ENCODE measurements at places on chromosomes 7 and 10.

DNA sequence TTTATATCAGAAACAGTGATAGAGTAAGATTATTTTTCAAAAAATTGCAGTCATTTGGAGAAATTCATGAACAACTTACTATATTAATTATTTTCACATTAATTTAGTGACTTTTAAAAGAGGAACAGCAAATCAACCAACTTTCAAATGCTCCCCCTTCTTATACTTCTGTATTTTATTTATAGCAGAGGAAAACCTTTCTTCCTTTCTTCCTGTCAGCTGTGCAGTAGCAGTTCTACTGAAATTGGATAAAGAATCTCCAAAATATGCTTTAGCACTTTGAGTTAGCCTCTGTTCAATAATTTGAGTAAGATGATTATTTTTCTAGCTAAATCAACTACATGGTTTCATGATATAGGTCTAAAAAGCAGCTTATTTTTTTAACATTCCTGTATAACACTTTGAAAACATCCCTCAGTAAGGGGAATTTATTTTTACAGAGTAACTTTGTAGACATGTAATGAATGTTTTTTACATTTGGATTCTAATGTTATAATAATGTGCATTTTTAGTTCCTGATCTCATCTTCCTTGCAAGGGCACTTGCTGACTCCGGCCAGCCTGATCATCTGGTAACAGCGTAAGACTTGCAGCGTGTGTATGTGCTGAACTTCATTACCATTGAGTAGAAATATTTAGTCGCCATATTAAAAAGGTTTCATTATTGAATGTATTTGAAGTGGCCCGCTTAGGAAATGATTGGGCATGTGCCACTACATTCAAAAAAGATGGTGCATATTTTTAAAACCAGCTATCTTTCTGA, 158.3 kb upstream of the HDAC9 start:
- DNase-seq, result no peak

GRCh38 chr10:99595770-99596465, 24.3 kb downstream of the SLC25A28 start:
- no peak for DNase-seq

DNA sequence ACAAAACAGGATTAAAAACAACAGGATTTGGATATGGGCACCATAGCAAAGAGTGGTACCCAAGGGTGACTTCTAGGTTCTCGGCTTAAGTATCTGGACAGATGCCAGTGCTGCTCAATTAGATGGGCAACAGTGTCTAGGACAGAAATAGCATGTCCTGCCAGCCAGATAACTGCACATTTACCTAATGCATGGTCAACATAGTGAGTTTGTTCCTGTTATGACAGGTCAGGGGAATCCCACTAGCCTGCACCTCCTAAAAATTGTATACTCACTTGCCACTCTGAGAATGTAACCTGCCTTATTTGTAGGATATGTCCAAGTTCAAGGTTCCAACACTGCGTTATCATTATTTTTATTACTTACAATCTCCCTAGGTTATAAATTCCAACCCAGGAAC, 471.7 kb downstream of the GRM8 start:
- no peak for DNase-seq

DNA sequence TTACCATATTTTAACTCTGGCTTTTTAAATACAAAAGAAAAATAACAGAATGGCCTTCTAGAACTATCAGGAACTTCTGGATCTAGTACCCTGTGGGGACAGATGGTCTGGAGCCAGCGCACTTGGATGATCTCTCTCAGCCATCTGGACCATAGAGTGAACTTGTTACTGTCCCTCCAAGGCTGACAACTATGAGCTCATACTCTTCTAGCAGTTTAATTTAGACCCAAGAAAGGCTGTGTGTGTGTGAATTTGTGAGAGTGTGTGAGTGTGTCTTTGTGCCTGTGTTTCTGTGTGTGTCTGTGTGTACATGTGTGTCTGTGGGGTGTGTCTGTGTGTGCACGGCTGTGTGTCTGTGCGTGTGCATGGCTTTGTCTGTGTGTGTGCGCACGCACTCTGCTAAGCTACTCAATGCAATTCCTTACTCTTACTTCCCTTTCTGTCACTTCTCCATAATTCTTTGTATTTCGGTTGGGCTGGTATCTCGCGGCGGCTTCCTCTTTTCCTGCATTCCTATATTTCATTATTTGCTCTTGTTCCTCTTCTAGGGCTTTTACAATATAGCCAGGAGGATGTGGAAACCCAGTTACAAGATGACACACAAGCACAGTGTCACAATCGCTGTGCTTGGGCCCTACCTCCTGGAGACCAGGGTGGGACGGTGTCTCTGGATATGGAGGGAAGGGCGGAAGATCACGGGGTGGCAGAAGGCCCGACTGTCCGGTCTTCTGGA, 51.9 kb downstream of the IKZF1 start:
- no peak for DNase-seq

All from renal cortex interstitium (tissue), 15 donors.